ENCODE measurements at places on chromosomes 16 and 17. TPM values are rescaled to one million over a fixed set of nuclear protein-coding genes. Genes with fewer than 3 reads are reported as not detected.

GRCh38 chr17:73029991-73030390, 62.5 kb downstream of the SLC39A11 start:
- H3K36me3 ChIP-seq, result no peaks in the 10 kb centered on the region

The OR1A1 gene
- not detected for total RNA-seq

The MYH13 gene
- total RNA-seq, result not detected

- peak overlapping the region; percentile 98 for H3K4me3 ChIP-seq
- H3K36me3 ChIP-seq, result no peaks in the 10 kb centered on the region
- DNase-seq, result no peak
- H3K27me3 ChIP-seq, result no peaks in the 10 kb centered on the region
- peaks cover 23% of the 10 kb centered on the region for H3K4me1 ChIP-seq
- peak overlapping the region; percentile 97 for H3K27ac ChIP-seq
These were observed 381 bp downstream of the CTNS start for GRCh38 chr17:3636908-3637373.

- peaks cover 10% of the 10 kb centered on the region for H3K4me1 ChIP-seq
- H3K27ac ChIP-seq, result no peak overlapping the region
- no peak overlapping the region for H3K4me3 ChIP-seq
These were observed 18.8 kb downstream of the SEZ6 start for GRCh38 chr17:28986714-28987655.

DNA sequence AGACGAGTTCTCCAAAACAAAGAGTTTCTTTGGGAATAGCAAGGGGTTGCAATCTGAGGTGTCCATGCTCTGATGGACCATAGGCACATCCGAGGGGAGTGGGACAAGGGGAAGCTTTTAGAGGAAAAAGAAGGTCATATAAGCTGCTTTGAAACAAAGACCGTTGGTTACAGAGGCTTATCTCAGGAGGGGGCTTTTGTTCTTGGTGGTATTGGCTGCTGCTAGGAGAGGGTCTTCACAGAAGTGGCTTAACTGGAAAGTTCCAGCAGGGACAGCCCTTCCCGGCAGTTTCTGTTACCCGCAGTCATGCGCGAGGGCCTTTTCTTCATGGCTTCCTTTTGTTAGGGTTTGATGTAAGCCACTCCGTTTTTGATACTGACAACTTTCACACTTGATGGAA, 76.0 kb downstream of the RAP1GAP2 start:
- no peaks in the 10 kb centered on the region for H3K27me3 ChIP-seq
- no peaks in the 10 kb centered on the region for H3K36me3 ChIP-seq
- DNase-seq, result no peak
- no peak overlapping the region for H3K27ac ChIP-seq

- H3K27me3 ChIP-seq, result no peaks in the 10 kb centered on the region
- DNase-seq, result peak; percentile 42
- peak overlapping the region; percentile 92 for H3K27ac ChIP-seq
- H3K4me1 ChIP-seq, result no peaks in the 10 kb centered on the region
- H3K4me3 ChIP-seq, result peak overlapping the region; percentile 58
- H3K36me3 ChIP-seq, result peaks cover 4% of the 10 kb centered on the region
These were observed 979 bp downstream of the ABHD15 start for GRCh38 chr17:29565643-29566472.

All from heart right ventricle (tissue), 16 donors.